ENCODE measurements at places on chromosomes 3 and 15.

DNA sequence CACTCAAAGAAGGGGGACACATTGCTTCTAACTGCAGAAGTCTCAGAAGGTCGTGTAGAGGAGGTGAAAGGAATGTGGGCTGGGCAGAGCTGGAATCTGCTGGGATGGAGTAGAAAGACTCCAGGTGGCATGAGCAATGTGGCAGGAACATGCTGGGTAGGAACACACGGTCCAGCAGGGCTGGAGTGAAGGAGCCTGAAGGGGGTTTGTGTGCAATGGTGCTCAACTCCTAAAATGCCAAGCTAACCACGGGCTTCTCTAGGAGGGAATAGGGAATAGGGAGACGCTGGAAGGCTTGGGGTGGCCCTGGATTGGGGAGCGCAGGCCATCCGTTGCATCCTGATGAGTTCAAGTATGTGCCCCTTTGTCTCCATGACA lies 253.8 kb downstream of the FAM43A start:
- DNase-seq = no peak

- DNase-seq = no peak
Measured at GRCh38 chr15:84886211-84886983, 1.9 kb downstream of the SLC28A1 start.

DNA sequence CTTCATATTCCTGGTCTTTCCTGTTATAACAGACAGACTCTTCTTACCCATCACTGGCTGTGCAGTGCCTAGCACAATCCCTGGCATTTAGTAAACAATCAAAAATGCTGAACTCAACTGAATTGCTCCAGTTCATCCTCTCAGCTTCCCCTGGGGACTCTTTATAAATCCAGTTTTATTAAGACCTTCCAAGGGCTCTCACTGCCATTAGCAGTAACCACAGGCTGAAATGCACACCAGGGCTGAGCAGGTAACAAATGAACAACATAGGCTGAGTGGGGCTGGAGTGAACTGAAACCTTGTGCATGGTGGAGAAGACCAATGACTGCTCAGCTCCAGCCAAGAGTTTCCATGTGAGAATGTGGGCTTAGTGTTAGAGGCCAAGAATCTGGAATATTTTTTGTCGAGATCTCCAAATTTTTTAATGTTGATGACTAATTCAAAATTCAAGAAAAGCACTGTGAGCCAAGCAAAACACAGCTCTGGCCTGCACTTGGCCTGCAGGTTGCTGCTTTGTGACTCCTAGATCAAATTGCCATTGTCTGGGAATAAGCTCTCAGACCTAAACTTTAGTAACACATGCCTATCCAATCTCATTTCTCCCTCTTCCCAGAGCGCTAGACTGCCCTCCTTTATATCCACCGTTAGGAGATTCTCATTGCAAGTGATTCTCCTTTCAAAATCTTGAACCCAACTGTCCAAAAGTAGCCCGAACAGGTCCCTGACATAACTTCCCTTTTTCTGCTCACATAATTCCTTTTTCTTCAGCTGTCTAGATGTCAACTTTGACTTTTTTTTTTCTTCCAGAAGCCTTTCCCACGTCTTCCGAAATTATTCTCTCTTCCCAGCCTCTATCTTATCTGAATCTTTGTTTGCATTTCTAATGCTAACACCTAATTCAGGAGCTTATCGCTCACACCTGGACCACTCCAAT lies 7.4 kb downstream of the SQOR start:
- peak; percentile 97 for DNase-seq

- no peak for DNase-seq
Measured at GRCh38 chr3:55623786-55624185, 136.7 kb upstream of the WNT5A start.

DNA sequence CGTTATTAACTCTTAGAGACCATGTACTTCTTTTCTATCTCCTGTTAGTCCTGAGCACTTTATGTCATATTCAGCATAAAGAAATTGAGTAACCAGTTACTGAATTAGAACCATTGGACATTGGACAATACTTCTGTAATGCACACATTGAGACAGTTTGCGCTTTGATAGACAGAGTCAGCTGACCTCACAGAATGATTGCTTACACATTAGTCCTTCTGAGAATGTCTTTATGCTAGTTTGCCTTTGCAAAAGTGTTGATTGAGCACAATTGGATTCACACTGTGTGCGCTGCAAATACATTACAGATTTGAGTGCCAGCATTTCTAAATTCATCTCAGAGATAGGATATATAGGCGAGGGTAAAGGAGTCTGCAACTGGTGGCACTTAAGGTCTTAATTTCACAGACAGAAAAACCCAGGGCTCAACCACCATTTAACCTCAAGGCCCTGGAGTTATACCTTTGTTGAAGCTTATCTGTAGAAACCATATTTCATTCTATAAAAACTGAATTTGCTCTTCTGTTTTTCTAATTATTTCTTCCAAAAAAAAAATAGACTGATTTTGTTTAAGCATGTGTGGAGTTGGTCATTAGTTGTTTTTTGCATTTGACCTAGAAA lies 3.8 kb downstream of the SERPINI1 start:
- DNase-seq = no peak

GRCh38 chr15:45604326-45604725 lies 17.1 kb downstream of the BLOC1S6 start:
- DNase-seq = no peak

DNA sequence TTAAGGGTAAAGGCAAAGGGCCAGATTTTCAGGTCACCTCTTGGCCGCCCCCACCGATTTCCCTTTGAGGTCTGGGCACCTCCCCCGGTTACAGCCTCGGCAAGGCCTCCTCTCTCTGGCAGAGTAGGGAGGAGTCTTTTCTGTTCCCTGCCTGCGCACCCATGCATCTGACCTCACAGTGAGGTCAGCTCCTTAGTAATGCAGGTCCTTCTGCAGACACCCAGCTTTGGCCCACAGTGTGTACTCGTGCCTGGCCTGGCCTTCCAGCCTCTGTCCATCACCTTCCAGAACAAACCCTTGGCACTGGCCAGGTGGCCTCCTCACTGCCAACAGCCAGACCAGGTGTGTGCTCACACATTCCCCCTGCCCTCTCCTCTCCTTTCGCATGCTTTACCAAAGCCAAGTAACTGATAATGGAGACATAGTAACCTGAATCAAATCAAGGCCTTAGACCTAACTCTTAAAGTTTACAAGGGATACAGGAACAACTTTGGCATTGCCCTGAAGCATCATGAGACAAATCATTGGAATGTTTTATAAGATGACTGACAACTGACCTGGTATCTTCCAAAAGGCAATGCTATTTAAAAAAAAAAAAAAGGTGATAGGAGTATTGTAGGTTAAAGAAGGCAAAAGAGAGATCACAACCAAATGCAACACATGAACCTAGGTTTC lies 61.3 kb downstream of the CORO2B start:
- peak; percentile 43 for DNase-seq

DNA sequence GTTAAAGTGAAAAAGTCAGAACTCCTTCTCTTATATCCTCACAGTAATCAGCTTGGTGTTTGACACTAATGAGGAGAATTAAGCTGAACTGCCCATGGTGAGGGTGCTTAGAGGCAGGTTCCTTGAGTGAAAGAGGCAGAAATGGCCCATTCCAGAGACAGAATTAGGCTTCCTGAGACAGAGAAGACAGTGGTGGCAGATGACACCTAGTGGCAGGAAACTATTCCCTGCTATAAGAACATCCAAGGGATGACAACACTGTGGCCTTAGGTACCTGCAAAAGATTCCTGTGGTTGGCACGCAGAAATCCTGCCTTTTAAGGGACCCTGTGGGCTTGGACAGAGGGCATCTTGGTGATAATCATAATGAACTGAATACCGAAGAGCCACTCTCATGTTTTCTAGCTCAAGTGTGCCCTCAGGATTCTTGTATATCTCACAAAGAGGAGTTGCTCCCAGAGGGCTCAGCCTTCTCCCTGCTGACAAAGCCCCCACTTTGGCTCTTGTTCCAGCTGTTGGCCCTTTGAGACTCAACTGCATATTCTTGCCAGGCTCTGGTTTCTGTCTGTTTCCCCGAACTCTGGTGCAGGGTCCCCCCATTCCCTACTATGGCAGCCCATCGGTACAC lies 56.0 kb downstream of the KBTBD12 start:
- peak; percentile 72 for DNase-seq

GRCh38 chr3:133943639-133944141 lies 48.0 kb upstream of the RAB6B start:
- peak; percentile 98 for DNase-seq

DNA sequence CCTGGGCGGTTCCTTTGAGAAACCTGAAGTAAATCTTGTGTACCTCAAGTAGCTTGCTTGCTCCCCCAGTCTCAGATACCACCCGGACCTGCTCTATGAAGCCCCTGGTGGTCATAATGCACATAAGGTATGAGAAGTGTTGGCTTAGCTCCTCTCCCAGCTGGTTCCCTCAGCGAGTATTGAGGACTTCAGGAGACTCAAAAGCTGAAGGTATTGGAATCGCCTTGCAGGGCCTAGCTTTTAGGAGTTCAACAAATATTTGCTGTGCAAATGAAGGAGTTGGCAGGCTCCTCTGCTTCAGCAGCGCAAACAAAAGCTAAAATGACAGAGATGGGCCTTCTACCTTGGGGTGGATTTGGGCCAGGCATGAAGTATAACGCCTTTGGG lies 1.7 kb downstream of the CMTM8 start:
- DNase-seq = no peak

DNA sequence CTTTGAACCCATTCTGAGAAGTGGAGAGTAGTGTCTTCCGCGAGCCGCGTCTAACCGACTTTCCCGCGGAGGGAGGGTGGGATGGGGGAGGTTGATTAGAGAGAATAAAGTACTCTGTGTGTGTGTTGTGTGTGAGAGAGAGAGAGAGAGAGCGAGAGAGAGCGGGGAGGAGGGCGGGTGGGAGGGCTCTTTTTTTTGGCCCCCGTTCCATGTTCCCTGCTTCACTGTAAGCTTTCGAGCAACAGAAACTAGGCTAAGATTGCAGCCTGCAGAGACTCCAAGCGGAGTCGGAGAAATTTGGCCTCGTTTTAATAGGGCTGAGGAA lies 1.6 kb upstream of the MEIS2 start:
- DNase-seq = peak; percentile 90

GRCh38 chr3:150218841-150219240 lies 189.3 kb upstream of the TSC22D2 start:
- DNase-seq = no peak

- peak; percentile 54 for DNase-seq
Measured at GRCh38 chr15:74208901-74209559, 6.4 kb upstream of the STRA6 start.

DNA sequence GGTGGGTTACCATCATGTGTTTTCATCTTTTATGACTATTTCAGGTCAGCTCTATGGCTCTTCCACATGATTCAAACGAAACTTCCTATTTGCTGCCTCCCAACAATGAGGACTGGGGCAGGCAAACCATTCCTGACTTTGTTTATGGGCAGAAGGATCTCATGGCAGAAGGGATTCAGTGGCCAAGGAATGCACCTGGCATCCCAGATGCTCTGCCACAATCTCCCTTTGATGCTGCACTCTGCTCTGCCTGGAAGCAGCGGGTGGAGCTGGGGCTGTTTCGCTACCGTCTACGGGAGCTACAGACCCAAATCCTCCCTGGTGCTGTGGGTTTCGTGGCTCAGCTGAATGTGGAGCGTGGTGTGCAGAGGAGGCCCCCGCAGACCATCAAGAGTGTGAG lies 6.8 kb downstream of the GDPGP1 start:
- DNase-seq = no peak

- no peak for DNase-seq
Measured at GRCh38 chr3:159839561-159840379, 148.9 kb upstream of the IL12A start.

DNA sequence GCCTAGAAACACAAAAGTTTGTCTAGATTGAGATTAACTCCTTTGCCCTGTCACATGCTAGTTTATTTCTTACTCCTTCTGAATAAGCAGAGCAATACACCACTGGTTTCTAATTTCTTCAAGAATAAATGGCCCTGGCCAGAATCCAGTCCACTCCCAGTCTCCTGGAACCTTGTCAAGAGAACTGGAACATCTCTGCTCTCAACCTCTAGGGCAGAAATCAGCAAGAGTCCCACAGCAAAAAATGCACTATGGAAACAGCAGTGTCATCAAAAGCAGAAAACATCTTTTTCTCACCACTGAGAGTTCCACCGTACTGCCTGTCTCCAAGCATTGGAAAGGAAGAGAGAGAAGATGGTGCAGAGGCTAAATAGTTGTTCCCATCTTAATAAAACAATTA lies 35.9 kb upstream of the PPP2R3A start:
- peak; percentile 64 for DNase-seq

- DNase-seq = no peak
Measured at GRCh38 chr3:3665546-3665945, 133.7 kb upstream of the LRRN1 start.

- DNase-seq = no peak
Measured at GRCh38 chr3:10563396-10563795, 58.0 kb upstream of the ATP2B2 start.

- DNase-seq = no peak
Measured at GRCh38 chr3:42505849-42506410, 3.5 kb downstream of the VIPR1 start.

DNA sequence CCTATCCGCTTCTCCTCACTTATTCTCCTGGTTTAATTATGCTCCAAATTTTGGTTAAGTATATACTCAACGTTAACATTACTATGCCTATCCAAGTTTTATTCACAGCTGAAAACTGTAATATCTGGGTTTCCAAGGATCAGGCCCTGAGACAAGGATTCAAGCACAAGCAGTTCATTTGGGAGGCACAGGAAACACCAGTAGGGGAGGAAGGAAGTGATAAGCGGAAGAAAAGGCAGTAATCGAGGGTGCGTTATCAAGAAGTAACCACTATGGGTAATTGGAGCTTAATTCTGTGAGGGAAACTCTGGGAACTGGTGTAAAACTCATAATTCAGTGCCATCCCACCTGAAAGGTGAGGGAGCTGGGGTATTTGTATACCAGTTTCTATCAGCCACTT lies 120.3 kb downstream of the KCNAB1 start:
- DNase-seq = no peak

DNA sequence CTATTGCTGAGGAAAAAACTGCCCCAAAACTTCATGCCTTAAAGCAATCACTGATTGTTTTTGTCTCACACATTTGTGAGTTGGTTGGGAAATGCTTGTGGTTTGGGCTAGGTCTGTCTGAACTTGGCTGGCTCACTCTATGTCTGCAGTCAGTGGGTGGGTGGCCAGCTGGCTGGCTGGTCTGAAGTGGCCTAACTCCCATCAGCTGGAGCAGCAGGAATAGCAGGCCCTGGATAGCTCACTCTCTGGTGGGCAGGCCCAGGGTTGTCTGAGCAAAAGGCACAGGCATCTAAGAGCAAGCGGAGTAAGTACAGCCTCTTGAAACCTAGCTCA lies 37.7 kb upstream of the PRR20G start:
- peak; percentile 42 for DNase-seq

GRCh38 chr3:46325645-46326300 lies 28.1 kb upstream of the CCR2 start:
- no peak for DNase-seq

- DNase-seq = no peak
Measured at GRCh38 chr15:65411465-65412071, 11.2 kb downstream of the IGDCC4 start.

DNA sequence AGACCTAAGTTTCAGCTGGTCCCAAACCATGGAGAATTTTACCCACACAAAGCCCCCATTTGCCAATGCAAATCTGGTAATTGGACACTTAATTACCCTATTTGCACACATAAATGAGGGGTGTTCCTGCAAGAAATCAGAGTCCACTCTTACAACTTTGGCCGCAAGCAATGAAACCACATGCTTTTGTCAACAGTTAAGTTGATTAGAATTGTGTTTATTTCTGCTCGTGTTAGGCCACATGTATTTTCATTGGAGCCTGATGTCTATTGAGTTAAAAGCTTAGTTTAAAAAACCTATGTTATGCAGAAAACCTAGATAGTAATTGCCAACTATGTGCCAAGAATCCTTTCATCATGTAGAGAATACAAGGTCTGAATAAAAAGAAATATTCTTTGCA lies 153.8 kb upstream of the CMC1 start:
- DNase-seq = no peak

- no peak for DNase-seq
Measured at GRCh38 chr3:183508821-183509220, 46.7 kb downstream of the KLHL6 start.
